Mucosa of descending colon (tissue), 3 donors: ENCODE measurements at places on chromosomes 16 and 17. TPM values are rescaled to one million over a fixed set of nuclear protein-coding genes. Genes with fewer than 3 reads are reported as not detected.

DNA sequence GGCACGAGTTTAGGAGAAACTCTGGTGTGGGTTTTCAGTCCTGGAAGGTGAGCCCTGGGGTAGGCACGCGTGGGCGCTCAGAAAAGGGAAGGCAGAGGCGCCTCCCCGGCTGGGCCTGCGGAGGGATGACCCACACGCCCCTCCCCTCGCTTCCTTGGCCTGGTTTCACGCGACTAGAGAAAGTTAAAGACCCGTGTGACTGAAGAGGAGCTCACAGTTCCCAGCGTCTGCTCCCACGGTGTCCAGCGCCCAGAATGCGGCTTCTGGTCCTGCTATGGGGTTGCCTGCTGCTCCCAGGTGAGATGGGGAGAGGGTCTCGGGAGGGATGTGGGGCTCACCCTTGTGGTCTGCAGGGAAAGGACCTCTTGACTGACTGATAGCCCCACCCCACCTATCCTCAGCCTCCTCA, at the start of gene CD300LG:
Gene CD300LG, plus strand, starts transcription at position 214 of the 409 bp plus-strand sequence. Its CDS starts 41 bp downstream, at position 255.
- DNase-seq: no peak

DNA sequence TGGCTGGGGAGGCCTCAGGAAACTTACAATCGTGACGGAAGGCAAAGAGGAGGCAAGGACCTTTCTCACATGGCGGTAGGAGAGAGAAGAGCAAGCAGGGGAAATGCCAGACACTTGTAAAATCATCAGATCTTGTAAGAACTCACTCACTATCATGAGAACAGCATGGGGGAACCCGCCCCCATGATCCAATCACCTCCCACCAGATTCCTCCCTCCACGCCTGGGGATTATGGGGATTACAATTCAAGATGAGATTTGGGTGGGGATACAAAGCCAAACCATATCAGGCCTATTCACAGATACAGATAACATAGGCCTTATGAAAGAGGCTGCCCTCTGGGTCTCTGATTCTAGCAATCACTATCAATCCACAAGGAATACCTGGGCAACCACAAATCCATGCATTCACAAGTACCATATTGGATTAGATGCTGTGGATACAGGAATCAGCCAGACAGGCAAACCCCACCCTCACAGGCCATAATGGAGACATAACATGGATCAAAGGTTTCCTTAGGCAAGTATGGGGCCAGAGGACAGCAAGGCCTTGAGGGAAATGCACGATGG, 284.9 kb downstream of the SOX9 start:
- no peak for DNase-seq

DNA sequence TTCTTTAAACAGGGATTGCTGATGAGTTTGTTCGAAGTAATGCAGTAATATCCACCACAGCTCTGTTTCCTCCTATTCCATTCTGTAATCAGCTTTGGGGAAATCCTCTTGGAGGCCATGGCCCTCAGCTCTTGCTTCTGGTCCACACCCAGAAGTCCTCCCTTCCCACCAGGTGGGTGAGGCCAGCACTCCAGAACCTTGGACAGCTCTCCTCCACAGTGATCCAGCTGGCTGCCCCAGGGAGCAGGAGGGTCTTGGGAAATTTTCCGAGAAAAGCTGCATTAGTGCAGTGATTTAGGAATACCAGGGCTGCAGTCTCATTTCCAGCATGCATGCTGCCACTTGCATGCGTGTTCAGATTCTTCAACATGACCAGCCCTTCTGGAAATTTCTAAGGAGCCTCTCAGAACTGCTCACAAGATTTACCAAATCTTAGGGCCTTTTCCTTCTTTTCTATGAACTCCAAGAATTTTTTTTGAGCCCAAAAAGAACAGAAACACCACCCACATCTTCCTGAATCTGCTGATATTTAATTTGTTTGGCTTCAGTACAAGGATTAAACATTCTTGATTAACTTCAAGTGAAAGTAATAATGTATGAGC, 4.2 kb downstream of the SMPD3 start:
- peak; percentile 76 for DNase-seq

- DNase-seq: no peak
Measured at GRCh38 chr17:66518108-66518507, 215.7 kb downstream of the PRKCA start.

DNA sequence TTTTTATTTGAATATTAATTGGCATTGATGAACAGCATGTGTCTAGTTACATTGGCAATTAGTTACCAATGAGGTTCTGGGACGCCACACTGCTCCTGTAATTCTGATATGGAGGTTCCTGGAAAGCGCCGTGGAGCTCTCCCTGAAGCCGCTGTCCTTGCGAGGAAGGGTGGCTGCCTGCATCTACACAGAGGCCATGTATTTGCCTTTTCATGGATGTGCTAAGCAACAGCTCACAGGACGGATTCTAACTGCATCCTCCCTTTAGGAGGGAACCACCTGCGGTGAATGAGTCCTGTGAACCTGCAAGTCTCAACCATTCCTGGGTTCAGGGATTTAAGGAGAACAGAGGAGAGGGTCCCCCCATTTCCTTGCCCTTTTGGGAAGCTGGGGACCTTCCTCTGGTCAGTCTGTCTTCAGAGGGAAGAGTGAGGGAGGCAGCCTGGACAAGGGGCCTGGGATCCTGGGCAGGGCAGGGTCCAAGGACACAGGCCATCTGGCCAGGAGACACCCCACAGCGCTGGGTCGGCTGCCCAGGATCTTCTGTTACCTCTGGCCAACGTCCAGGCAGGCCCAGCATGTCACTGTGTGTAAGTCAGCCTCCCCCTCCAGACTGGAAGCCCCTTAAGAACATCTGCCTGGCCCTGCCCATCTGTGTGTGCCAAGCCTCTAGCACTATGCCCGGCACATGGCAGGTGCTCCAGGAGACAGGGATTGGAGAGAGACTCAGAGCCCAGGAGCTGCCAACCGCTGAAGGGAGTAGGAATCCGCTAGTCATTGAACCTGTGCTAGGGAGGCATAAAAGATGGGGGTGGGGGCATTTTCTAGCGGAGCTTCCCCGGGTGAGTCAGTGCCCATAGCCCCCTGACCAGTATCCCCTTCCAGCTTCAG, 314.1 kb upstream of the TNRC6C start:
- DNase-seq: no peak

The SLC9A5 gene
- 2.6 TPM for total RNA-seq

GRCh38 chr17:59129814-59130213, 23.1 kb upstream of the TRIM37 start:
- DNase-seq: no peak

- no peak for DNase-seq
Measured at GRCh38 chr17:73297934-73298861, 13.6 kb downstream of the CDC42EP4 start.

- no peak for DNase-seq
Measured at GRCh38 chr17:42289611-42290181, 1.4 kb downstream of the STAT5A start.

- DNase-seq: no peak
Measured at GRCh38 chr16:54185045-54185444, 101.5 kb downstream of the IRX3 start.

DNA sequence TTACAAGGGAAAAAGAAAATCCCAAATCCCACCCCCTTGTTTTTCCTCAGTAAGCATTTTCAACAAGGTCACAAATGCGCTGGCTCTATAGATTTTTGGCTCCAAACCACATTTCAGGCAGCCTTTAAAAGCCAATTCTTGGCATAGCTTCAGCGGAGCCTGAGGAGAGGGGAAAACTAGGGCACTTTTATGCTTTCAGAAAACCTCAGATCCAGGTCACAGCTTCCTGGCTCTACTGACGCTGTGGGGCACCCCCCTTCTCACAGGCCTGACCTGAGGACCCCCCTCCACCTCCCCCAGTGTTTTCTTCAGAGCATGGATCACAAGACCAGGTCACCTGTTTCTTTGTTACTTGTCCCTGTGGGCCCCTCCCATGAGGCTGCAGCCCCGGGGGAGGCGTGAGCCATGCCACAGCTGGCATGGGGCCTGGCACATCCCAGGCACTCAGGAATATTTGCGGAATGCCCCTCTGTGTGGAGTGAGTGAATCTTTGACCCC, 30.1 kb upstream of the MTSS2 start:
- no peak for DNase-seq

- peak; percentile 69 for DNase-seq
Measured at GRCh38 chr17:50117202-50118051, 12.5 kb downstream of the SAMD14 start.

GRCh38 chr16:88688013-88688778, 1.9 kb upstream of the SNAI3 start:
- no peak for DNase-seq

- DNase-seq: no peak
Measured at GRCh38 chr17:68803164-68803929, 151.8 kb downstream of the ABCA8 start.

DNA sequence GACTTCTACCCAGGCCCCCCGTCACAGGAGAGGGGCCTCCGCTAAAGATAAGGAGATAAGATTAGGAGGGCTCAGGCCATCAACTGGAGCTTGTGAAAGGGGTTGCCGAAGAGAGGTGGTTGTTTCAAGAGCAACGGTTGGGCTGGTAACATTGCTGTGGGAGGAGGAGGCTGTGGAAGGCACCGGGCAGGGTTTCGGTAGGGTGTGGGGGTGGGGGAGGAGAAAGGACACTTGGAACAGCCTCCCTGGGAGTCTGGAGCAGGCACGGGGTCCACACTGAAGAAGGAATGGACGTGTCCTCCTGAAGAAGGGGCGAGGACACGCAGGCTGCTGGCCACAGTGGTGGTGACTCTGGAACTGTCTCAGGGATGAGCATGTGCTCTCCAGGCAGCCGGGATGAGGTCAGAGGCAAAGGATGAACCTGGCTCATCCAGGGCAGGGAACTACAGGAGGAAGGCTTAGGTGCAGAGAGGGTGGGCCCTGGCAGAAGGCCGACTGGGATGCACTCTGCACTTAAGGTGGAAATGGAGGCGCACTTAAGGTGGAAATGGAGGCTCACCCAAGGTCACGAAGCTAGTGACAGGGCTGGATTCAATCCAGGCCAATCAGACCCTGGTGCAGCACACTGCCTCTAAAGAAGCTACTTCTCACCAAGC, 1.2 kb upstream of the EPX start:
- no peak for DNase-seq

DNA sequence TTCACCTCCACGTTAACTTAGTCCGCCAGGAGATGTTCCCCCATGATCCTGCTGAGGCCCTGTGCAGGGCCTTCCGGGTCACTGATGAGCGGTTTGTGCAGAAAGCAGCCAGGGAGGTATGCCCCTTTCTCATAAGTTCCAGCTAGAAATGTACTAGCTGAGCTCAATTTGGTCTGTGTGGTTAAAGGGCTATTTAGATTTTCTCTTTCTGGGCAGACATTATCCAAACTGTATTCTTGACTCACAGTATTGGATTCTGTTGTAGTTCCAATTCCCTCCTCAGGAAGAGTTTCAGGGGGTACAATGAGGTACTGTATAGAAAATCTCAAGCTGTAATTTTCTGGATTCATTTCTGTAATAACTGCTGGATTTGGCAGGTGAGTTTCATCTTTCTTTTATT, 137.1 kb downstream of the TRIM37 start:
- no peak for DNase-seq

The CCL17 gene
- total RNA-seq: not detected

DNA sequence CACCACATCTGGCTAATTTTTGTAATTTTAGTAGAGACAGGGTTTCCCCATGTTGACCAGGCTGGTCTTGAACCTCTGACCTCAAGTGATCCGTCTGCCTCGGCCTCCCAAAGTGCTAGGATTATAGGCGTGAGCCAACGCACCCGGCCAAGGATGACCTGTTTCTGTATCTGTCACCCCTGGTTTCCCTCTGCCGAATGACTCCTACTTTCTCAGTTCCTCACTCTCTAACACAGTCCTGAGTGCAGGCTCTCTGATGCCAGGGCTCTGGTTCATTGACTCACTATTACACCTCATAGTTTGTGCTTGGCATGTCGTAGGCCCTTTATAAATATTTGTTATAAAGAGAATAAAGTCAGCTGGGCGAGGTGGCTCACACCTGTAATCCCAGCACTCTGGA, 10.7 kb upstream of the PRPF8 start:
- DNase-seq: no peak

- DNase-seq: peak; percentile 87
Measured at GRCh38 chr17:65588181-65588808, 26.8 kb upstream of the AXIN2 start.

The CLDN7 gene
- total RNA-seq: 1,244 TPM

The C16orf46 gene
- total RNA-seq: 0.39 TPM

- DNase-seq: peak; percentile 81
Measured at GRCh38 chr17:63434951-63435571, 11.0 kb downstream of the CYB561 start.

The CCL15 gene
- 59.7 TPM for total RNA-seq

GRCh38 chr16:69542974-69543373, 22.8 kb upstream of the NFAT5 start:
- DNase-seq: no peak

The TNP2 gene
- not detected for total RNA-seq

The FAM117A gene
- 6.5 TPM for total RNA-seq

DNA sequence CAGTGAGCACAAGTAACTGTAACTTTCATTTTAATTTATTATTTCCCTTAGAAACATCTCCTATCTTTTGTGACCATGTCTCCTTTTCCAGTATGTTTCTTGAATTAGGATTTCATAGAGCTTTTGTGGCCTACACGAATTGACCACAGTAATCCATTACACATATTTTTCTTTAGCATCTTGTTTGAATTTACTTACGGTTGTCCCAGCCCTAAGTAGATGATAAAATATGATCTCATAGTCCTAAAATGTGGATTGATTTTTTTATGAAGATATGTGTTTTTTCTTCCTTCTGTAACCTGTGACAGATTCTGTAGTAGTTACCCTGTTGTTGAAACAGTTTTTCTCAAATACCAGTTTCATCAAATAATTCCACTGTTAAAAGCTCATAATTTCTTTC, 61.5 kb downstream of the NF1 start:
- DNase-seq: no peak

DNA sequence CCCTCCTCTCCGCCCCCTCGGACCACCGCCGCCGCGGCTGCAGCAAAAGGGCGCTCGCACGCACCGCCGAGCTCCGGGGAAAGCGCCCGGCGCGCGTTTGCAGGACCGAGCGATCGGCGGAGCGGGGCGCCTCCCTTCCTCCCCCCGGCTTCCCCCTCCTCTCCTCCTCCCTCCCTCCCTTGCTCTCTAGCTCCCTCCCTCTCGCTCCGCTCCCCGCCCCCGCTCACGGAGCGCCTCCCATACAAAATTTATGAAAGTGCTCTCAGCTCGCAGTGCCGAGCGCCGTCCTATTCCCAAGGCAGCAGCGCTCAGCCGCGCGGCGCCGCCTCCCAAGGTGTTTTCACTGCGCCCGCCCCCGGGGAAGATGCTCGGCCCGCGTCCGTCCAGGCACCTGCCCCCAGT, at the start of gene RTN4RL1:
Gene RTN4RL1, minus strand, starts transcription at position 115 of the 402 bp plus-strand sequence. CDS start 469 bp downstream, outside the sequence.
- DNase-seq: peak; percentile 75

GRCh38 chr16:14409563-14409962, 220.5 kb downstream of the PARN start:
- DNase-seq: no peak

The ATP2A3 gene
- total RNA-seq: 247 TPM

The CD300E gene
- total RNA-seq: not detected

GRCh38 chr17:47993031-47993564, 22.2 kb downstream of the CDK5RAP3 start:
- DNase-seq: no peak

DNA sequence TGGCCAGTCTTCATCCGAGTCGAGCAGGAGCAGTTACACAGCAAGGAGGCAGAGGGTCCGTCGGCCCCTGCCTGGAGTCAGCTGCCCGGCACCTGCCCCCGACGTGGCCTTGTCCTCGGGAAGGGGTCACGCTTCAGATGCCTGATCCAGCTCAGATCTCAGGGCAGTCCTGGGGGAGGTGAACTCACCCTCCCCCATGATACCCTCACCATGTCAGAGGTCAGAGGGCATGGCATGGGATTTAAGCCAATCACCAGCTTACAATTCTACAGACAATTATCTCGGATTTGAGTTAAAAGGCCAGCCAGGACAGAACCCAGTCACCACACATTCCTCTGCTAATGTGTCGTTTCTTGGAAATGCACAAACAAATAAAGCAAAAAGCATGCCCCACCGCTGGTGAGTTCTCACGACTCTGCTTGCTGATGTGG, 211.3 kb downstream of the FOXL1 start:
- no peak for DNase-seq

The ABCC12 gene
- total RNA-seq: not detected

The TNK1 gene
- 16.4 TPM for total RNA-seq
